ENCODE measurements at places on chromosomes 3 and 15. TPM values are rescaled to one million over a fixed set of nuclear protein-coding genes. Genes with fewer than 3 reads are reported as not detected.

GRCh38 chr3:14822670-14823390 is 4.1 kb downstream of the FGD5 start:
- DNase-seq = no peak

DNA sequence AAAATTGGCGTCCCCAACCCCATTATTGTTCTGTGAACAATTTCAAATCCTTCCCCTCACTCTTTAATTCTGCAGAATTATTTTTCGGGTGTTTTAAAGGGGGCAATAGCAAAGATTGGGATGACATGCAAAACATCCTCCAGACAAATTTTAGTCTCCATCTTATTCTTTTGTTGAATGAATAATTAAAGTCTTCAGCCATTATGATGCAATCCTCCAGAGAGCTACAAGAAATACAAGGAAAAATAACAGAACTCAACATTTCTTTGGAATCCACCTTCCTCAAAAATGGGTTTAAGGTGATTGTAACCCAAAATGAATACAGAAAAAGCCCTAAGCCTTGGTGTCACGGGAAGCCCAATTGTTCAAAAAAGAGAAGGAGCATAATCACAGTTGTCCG is 49.9 kb downstream of the FOXP1 start:
- DNase-seq = no peak

GRCh38 chr3:146404436-146404835 is 64.9 kb downstream of the PLSCR2 start:
- no peak for DNase-seq

DNA sequence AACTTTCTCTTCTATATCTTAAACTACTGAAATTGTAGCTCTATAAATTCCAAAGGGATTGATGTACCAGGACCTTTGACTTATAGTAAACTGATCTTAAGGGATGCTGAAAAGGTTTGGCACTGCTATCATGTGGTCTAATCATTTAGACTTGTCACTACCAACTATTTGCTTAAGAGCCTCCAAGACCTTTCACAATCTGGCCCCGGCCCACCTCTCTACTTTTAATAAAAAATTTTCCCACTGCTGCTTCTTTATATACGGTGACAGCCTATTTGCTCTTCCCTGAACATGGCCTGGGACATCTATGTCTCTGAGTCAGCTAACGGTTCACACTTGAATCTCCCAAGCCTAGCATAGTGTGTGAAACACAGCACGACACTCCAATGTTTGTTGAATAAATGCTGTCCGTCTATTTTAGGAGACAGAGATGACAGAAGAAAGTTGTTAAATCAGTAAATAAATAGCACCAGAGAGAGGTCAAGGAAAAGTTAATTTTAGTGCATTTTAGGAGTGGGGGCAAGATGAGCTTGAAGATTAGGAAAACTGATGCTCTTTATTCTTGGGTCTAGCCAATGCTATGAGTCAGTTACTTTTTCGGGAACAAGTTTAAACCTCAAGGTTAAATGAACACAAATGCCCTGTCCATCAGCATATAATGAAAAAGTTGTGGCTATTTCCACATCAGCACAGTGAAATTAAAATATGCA is 212.9 kb downstream of the TIGIT start:
- no peak for DNase-seq

- no peak for DNase-seq
Measured at GRCh38 chr3:13598926-13599886, 50.3 kb downstream of the FBLN2 start.

GCSAM gene
- polyA plus RNA-seq = 2.0 TPM

SIDT1 gene
- polyA plus RNA-seq = 3.0 TPM

C15orf39 gene
- 7.6 TPM for polyA plus RNA-seq
